ENCODE measurements at places on chromosomes 3 and 15.

GRCh38 chr3:186783058-186783730, at the start of gene EIF4A2:
Gene EIF4A2 (plus strand): TSS chr3:186783577. CDS start chr3:186783611, 34 bp downstream.
- DNase-seq, result peak; percentile 88

GRCh38 chr15:82140886-82141285, 95.1 kb upstream of the MEX3B start:
- no peak for DNase-seq

- DNase-seq, result peak; percentile 92
Observed at GRCh38 chr3:43638594-43639447, 17.0 kb upstream of the ANO10 start.

GRCh38 chr3:196524527-196524926, 9.4 kb upstream of the SMCO1 start:
- peak; percentile 76 for DNase-seq

GRCh38 chr3:105781871-105782270, 86.9 kb downstream of the CBLB start:
- no peak for DNase-seq

- no peak for DNase-seq
Observed at GRCh38 chr3:187072102-187072501, 67.2 kb downstream of the RPL39L start.

GRCh38 chr15:74303741-74304309, 63.6 kb downstream of the CYP11A1 start:
- no peak for DNase-seq

DNA sequence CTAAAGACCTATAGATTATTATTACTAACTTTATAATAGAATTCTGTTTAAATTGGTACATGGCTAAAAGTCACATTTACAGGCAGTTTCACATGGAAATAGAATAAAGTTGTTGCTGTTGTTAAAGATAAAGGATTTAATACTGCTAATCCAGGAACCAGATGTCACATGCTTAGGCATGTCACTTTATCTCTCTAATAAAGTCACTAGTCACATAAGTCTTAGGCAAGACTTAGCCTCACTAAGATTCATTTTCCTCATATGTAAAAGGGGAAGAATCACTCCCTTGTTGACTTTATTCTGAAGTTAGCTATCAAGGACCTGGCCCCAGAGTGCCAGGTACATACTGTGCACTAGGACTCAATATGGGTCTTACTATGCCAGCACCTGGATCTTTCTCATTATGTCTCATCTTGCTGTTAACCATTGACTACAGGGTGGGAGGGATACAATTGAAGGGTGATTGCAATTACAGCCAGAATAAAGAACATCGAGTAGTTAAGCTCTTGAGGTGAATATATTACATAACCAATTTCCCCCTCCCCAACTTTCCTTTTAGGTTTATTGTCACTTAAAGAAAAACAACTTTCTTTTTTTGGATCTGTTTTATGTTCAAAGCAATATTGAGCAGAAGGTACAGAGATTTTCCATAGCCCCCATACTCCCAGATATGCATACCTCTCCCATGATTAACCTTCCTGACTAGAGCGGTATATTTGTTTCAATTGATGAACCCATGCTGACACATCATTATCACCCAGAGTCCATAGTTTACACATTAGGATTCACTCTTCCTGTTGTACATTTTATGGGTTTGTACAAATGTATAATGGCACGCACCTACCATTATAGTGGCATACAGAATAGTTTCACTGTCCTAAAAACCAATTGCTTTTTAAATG, 36.6 kb downstream of the LNP1 start:
- DNase-seq, result no peak

DNA sequence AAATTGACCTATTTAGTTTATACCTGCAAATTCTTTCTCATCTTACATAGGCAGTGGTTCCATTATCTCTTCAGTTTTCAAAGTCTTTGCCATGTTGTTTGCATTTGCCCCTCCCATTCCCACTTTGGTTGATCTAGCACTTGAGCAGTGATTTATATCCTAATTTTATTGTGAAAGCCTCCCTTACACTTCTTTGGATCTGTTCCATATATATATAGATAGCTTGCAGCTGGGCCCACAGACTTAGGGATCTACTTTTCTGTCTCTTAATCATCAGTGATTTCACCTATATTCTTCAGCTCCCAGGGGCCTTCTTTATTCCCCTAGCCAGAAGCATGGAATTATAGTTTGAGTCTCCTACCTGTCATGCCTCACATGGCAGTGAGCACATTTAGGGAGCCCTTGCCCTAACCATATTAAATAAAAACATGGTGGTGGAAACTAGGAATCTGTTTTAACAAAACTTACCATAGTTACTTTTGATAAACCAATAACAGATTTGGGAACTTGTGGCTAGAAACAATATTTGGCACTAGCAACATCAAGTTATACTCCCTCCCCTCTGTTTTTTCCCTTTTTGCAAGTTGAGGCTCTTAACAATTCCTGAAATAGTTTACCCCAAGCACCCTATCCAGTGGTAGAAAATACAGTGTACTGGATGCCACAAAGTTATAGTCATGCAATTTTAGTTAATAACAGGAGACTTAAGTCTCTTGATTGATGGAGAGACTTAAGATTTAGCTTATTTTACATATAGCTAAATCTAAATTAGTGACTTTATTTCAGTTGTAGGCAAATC, 41.7 kb downstream of the ARIH1 start:
- DNase-seq, result no peak

DNA sequence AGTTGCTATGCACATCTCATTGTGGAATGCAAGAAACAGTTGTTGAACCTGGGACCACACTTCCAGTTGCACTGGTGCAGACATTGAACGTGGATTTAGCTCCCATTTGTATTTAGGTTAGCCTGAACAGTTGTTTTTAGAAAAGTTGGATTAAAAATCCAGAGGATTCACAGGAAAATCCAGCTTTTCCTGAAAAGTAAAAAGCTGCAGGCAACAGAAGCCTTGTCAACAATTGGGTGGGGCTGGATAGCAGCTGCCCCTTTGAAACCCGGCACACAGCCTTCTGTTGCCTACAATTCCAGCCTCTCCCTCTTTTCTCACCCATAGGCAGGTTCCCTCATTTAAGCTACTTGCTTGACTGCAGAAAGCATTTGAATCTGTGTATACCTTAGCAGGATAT, 165.3 kb upstream of the TBL1XR1 start:
- no peak for DNase-seq

DNA sequence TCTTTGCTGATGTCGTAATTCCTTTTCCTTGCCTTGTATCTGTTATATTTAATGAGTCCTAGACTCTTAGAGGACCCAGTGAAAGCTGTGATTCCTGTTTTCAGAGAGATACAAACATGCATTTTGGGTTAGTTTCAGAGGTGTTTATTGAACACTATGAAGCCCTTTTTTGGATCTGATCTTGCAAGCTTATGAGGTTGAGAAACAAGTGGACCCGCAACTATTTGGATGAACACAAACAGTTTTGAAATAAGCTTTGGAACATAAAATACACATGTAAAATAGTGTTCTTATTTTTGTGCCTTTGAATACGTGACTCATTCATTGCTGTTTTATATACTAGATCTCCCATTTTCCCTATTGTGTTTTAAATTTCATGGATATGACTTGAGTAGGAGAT, 33.5 kb downstream of the SNRK start:
- no peak for DNase-seq

GRCh38 chr15:26892678-26893077, 25.8 kb downstream of the GABRA5 start:
- no peak for DNase-seq

DNA sequence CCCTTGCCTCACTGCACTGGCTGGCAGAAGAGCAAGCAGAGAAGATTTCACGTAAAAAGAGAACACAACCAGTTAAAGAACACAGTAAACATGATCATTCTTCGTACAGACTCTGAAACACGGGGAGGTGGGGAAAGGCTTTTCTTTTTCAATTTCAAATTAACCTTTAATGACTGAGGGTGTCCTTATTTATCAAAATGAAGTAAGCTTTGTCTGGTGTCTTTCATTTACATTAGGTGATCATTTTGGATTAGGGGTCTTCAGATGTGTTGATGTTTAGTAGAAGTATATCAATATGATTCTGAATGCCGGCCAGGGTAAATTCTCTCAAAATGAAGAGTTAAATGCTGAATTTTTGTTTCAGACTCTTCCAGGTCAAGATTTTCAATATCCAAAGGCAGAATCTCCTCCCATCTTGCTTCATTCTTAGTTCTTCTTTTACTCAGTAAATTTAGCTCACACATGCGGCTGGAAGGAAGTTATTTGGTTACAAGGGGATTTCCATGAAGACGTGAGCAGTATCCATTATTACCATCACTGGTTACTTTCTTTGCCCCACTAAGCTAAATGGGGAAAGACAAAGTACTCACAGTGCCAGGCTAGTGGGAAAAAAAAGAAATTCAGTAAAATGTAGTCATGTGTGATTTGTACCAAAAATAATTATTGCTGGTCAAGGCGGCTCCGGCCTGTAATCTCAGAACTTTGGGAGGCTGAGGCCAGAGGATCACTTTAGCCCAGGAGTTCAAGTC, 272.2 kb upstream of the NR2F2 start:
- DNase-seq, result no peak

DNA sequence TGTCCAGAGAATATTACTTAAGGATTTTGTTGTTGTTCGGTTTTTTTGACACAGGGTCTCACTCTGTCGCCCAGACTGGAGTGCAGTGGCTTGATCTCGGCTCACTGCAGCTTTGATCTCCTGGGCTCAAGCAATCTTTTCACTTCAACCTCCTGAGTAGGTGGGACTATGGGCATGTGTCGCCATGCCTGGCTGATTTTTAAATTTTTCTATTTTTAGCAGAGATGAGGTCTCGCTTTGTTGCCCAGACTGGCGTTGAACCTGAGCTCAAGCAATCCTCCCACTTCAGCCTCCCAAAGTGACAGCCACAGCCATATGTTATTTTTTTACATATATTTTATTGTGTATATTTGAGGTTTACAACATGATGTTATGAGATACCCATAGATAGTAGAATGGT, 86.8 kb upstream of the UMPS start:
- no peak for DNase-seq

DNA sequence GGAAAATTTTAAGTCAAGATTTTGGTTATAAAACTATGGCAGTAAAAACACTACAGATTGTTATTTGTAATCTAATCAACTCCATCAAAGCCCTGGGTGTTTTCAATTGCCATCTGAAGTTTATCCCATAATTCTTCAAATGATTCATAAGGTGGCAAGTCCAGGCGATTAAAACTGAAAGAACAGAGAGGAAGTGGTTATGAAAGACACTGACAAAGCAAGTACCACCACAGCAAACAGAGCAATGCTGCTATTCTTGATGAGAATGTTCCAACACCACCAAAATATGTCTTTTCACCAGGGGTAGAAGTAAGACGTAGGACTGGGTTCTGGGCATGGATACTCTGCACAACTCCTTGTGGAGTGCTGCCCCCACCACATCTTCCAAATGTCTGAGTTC, 86.9 kb upstream of the PRTG start:
- no peak for DNase-seq

DNA sequence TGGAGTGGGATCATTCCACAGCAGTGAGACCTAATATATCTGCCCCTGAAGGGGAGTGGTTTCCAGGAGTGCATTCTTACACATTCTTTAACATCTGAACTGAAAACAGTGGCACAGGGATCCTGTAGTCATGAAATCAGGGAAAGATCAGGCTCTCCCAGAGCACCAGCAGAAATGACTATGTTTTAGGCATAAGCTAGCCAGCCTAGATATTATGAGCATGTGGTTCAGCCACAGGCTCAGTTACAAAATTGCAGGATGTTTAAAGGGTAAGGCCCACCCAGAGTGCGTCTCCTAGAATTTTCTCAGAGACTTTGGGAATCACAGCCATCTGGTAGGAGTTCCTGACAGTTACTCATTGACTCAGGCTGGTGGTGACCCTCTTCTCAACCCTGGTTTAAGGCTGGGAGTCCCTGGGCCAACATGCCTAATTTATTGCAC, 20.9 kb downstream of the FSTL1 start:
- DNase-seq, result no peak

DNA sequence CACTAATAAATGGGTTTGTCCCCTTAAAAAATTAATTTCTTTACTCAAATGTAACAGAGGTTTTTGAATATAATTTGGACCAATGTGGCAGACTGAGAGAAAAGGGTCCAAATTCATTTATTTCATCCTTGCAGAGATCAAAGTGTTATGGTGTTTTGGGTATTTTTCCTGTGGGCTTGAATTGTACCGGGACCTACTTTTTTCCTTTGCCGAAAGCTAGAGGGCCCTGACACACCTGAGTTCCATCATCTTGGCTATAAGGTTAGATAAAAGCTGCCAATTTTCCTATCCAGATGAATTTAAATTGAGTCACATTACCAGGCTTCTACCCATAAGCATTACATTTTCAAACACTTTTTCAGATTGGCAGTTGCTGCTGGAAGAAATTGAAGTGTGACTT, 908 bp downstream of the CCNB2 start:
- DNase-seq, result peak; percentile 27

DNA sequence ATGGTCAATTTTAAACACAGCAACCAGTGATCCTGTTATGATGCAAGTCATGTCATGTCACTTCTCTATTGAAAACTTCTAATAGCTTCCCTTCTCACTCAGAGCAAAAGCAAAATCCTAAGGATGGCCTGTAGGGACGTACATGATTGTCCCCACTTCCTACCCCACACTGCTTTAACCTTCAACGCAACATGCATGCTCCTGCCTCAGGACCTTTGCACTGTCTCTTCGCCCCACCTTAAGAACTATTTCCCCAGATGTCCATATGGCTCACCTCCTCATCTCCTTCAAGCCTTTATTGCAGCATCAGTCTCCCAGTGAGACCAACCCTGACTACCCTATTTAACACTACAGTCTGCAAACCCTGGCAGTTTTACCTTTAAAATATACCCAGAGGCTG, 214.1 kb upstream of the CHRM5 start:
- DNase-seq, result no peak

- no peak for DNase-seq
Observed at GRCh38 chr3:187986514-187986934, 167.4 kb upstream of the LPP start.

DNA sequence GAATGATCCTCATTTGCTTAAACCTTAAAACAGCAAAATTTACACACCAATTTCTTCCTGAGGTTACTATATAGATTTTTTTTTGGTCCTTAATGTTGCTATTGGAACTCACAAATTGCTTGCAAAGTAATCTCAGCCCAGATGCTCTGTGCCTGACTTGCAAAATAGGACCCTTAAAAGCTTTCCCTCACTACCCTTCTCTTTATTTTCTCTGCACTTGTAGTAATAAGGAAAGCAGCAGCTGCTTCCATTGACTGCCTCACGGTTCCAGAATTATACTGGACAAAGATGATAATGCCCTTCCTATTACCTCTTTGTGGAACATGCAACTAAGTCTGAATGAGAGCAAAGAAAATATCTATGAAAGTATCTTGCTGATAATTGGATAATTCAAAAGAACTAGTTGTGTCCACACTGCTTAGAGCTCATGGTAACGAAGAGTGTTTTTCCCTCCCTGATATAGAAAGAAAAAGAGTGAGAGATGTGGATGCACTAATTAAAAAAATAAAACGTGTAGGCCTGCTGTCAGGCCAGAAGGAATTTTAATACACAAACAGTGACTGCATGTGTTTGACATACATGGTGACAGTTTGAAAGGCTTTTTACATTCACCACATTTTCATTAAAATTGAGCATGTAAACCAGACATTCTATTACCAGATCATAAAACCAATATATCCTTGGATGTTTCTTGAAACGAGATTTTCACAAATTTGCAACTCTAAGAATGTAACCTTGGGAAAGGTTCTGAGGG, 783.1 kb downstream of the GBE1 start:
- DNase-seq, result no peak
